ENCODE measurements at places on chromosomes 12 and 14.
A peak's percentile ranks its signal among the peaks of the same experiment; 100 is the strongest.

DNA sequence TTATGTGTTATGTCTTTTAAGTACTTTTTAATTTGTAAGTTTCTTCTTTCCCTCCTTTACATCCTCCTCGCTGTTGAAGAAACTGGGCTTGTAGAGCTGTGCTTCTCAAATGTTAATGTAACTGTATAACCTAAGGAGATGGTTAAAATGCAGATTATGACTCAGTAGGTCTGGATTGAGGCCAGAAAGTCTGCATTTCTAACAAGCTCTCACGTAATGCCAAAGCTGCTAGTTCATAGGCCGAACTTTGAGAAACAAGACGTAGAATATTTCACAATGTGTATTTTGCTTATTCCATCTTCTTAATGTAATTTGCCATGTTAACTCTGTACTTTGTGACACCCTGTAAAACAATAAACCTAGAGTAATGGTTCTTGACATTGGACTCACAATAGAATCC is 193.3 kb upstream of the SYT1 start:
- peak; percentile 9 for DNase-seq

DNA sequence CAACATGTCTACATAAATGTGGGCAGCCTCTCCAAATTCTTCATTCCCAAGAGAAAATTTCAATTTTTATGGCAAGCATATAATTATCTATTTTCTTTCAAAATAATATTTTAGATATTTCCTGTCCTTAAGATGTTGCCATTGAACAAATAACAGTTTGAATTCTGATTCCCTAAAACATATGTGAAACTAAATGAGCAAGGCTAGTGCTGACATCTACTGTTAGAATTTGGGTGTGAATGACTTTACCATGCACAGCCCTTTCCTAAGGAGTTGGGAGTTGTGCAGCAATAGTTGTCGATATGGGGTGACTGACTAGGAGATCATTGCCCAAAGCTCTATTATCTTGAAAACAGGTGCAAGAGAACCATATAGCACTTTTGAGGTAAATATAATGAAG is 108.2 kb upstream of the SLC38A4 start:
- no peak for DNase-seq

- DNase-seq: peak; percentile 75
These were observed 2.1 kb upstream of the EIF4B start for GRCh38 chr12:53004178-53004577.

DNA sequence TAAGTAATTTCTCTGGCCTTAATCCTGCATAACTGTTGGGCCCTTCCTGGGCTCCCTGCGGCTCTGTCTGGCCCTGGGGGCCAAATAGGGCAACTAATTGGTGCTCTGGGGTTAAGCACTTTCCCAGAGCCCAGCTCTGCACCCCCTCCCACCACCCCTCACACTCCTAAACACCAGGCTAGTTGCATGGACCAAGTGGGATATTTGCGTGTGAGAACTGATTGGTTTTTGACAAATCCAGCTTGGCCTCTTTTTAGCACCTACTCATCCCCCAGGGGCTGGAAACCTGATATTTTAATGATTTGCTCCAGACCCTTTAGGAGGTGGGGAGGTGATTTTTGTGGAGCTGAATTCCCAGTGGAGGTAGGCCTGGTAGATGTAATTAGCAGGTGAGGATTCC is 91.9 kb downstream of the DICER1 start:
- no peak for DNase-seq

- no peak for DNase-seq
These were observed 607.0 kb downstream of the BCL11B start for GRCh38 chr14:98665007-98665406.

DNA sequence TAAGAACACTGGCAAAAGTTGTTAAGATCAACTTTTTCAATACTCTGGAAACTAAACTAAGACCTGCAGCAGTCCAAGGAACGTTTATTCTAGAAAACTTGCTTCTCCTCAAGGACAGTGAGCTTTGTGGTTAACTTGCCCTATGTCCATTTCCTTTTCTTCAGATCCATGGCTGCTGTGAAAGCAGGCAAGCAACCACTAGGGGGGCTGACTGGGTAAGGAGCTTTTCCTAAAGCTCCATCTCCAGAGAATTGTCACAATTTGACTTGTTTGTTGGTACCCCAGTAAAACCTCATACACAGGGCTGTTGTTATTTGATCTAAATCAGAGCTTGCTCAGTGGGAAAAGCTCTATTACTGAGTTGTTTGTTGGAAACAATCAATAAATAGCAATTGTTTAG is 10.1 kb upstream of the RPL10L start:
- DNase-seq: no peak

- DNase-seq: peak; percentile 84
These were observed 60.2 kb upstream of the ATP2B1 start for GRCh38 chr12:89768586-89769482.

DNA sequence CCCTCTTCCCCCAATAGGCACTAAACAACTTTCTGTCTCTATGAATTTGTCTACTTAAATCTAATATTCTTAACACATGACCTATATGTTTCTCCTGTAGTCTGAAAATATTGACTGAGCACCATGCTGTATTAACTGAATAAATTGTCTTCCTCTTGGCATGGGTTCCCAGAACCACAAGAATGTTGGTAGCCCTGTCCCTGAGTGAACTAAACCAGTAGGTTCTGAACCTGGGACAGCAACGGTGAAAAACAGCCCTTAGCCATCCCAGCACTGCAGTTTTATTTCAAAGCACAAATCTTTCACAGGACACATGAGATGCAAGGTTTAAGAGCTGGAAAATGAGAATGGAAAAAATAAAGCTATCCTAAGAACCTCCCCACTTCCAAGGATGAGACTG is 20.4 kb upstream of the HSP90B1 start:
- DNase-seq: no peak

GRCh38 chr12:51188359-51189051 is 15.6 kb upstream of the TFCP2 start:
- no peak for DNase-seq

- DNase-seq: no peak
These were observed 141.6 kb downstream of the GCH1 start for GRCh38 chr14:54760866-54761575.

GRCh38 chr14:64746298-64747250 is 42.4 kb downstream of the PLEKHG3 start:
- no peak for DNase-seq

GRCh38 chr12:104865080-104865479 is 93.0 kb downstream of the SLC41A2 start:
- DNase-seq: no peak

DNA sequence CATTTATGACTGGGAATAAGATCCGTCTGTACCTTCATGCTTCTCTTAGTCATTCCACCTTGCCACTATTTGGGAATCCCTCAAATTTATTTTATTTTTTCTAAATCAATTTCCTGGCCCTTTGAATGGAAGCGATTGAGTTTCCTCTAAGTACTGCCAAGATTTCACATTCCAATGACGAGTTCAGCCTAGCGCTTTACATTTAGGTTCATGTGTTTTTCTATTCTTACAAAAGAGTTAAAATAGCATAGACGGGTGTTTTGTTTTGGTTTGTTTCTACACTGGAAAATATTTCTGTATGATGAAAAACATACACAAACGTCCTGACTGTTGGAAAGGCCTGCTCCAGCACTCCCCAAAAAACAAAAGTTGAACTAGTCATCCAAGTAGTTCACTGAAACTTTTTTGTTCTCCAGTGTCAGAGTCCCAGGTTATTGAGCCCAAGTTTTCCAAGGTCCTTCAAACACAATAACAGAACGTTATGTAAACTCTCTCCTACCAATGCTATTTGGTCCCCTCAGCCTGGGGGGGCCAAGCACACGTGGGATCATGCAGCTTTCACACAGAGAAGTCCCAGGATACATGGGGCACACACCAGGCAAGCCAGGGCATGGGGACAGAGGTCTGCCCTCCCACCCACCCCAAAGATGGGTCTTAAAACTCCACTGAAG is 74.8 kb upstream of the FOXN3 start:
- DNase-seq: no peak

DNA sequence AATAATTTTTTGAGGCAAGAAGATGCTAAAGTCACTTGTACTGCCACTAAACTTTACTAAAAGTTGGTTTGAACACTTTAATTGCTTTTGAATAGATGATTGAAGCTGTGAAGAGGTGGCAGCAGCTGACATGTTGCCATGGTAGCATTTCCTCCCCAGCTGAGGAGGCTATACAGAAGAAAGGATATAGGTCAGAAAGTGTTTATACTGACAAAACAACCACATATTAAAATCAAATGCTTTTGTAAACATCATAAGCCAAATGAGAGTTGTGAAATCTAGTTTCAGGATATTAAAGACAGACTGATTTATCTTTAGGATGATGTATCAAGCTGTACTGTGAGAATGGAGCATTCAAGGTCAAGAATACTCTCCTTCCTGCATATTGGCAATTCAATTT is 41.7 kb downstream of the TSPAN19 start:
- no peak for DNase-seq

DNA sequence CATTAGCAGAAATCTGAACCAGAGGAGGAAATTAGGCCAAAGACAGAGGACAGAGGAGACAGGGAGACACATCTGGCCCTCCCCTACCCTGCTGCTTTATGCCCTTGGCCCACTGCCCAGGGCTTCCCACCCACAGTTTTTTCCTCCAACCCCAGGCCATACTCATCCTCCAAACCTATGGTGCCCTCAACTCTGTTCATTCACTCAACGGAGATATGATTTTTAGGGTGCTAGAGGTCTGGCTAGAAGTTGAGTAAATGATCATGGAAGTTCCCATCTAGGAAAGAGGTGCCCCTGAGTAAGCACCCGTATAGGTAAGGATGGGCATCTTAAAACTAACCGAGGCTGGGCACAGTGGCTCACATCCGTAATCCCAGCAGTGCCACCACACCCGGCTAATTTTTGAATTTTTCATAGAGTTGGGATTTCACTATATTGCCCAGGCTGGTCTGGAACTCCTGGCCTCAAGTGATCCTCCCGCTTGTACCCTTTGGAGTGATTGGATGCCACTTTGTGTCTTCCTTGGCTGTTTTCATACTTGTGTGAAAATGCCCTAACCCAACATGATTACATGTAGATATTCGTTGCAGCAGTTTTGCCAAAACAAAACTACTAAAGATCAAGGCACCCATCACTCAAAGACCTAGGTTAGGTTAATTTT is 4.4 kb downstream of the KRT18 start:
- no peak for DNase-seq

DNA sequence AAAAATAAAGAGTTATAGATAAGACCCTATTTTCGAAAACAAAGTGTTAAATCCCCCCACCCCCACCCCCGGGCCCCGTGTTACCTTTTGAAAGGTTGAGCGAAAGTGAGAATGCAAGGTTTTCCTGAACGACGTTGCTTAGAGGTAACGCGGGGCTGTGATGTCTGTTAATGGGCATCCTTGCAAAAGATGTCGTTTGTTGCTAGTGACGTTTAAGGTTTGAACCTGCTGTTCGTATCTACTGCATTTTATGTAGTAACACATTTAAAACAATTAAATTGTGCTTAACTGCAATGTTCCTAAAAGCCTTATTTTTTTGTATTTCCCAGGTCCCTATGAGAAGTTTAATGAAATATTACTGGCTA is 1.2 kb downstream of the CPSF6 start:
- DNase-seq: no peak

DNA sequence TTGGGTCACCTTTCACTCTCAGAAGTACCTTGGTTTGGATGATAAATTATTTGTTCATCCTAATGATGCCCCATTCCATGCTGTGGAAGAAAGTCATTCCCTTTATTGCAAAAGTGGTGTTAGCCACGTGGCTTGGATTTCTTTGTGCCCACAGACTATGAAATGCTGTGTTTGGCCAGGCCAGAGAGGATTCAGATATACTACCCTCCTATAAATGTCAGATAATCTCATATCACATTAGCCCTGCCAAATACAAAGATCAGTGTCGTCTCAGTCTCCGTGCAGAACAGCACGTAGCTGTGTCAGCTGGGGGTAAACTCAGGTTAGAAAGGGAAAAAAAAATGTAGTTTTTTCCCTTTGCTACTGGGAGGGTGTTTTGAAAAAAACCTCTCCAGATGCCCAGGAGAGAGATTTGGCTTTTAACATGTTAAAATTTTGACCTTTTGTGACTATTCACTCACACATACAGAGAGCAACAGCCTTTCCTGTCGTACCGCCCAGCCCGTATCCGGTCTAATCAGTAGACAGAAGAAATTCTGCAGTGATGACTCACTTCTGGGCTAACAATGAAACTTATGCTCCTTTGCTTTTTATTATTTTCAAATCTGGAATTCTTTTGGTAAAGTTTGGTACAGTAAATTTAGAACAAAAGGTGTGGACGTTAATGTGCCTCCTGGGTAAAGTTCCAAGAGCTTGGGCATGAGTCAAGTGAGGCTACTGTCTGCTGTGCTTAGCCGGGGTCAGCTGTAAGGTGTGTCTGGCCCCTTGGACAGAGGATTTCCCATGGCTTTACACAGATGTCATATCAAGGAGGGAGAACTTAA is 8.5 kb upstream of the PTPRB start:
- peak; percentile 68 for DNase-seq

GRCh38 chr14:83870546-83871270 is 1659.2 kb upstream of the FLRT2 start:
- no peak for DNase-seq

GRCh38 chr12:26524862-26525465 is 308.0 kb downstream of the ITPR2 start:
- DNase-seq: no peak

GRCh38 chr14:101808020-101808641 is 46.6 kb downstream of the PPP2R5C start:
- no peak for DNase-seq

DNA sequence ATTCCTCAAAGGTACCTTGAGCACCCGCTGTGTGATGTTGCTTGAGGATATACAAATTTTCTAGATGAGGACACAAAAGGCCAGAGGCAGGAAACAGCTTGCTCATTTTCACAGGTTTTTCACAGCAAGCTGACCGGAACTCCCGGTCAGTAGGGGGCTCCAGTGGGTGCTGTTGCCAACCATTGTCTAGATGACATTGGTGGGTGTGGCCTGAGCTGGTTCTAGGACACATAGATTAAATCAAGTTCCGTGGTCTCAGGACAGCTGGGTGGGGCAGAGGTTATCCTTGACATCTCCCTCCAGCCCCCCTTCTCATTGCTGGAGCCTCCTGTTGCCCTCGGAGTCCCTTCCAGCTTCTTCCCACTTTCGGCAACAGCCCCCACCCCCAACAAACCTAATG is 153.6 kb upstream of the FKBP4 start:
- no peak for DNase-seq

DNA sequence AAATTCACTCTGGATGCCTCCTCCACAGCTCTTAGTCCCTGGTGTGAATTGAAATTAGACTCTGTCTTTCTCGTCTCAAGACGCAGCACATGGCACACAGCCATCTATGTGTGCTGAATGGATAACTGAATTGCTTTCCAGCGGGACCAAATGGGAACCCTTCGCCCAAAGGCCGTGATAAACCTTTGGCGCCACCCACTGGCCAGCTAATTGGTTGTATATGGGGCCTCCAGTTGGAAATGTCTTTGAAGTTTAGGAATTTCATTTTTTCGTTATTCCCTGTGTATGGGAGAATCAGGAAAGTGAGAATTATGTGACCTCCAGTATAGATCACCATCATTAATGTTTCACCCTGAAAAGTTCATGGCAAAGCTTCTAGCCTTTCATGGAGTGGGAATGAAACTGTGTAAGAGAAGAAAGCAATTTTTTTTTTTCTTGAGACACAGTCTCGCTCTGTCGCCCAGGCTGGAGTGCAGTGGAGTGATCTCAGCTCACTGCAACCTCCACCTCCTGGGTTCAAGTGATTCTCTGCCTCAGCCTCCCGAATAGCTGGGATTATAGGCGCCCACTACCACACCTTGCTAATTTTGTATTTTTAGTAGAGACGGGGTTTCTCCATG is 9.8 kb upstream of the HSP90AA1 start:
- no peak for DNase-seq

Data from epithelial cell of proximal tubule (primary cell).